ENCODE measurements at places on chromosomes 7 and 10.

GRCh38 chr10:33277135-33277536 is 57.3 kb downstream of the NRP1 start:
- peak; percentile 49 for DNase-seq

- DNase-seq = no peak
Observed at GRCh38 chr7:26958834-26959233, 94.4 kb upstream of the SKAP2 start.

DNA sequence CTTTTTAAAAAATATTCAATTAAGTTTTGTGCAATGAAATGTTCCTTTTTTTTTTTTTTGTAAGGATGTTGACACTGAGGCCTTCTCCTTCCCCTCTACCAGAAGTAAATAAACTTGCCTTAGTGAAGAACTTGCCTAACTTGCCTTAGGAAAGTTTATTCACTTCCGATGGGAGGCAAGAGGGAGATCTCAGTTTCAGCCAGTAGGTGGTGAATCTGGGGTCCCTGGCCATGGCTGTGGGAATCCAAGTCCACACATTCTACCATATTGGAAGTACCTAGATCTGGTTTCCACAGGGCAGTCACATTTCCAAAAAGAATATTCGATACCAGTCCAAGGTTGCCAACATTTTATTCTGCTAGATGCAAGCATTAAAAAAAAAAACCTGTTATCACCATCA is 270.9 kb downstream of the CCSER2 start:
- DNase-seq = no peak

- no peak for DNase-seq
Observed at GRCh38 chr7:34835901-34836600, 178.0 kb downstream of the NPSR1 start.

- no peak for DNase-seq
Observed at GRCh38 chr7:40641701-40642100, 506.9 kb downstream of the SUGCT start.

DNA sequence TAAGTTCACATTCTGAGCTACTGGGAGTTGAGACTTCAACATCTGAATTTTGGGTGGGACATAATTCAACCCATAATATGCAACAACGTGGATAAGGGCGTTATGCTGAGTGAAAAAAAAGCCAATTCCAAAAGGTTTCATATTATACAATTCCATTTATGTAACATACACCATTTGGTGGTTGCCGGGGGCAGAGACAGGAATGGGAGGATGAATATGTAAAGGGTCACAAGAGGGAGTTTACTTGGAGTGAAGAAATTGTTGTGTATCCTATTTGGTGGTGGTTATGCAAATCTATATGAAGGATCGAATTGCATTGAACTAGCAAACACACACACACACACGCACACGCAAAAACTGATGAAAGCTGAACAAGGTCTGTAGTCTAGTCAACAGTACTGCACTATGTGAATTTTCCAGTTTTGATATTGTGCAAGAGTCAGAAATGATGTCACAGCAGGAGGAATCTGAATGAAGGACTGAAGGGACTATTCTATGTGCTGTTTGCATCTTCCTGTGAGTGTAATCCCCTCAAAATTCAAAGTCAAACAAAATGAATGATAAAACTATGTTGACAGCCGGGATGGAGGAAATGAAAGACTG is 249.2 kb upstream of the HABP2 start:
- no peak for DNase-seq

- no peak for DNase-seq
Observed at GRCh38 chr7:133478591-133479135, 225.8 kb downstream of the EXOC4 start.

DNA sequence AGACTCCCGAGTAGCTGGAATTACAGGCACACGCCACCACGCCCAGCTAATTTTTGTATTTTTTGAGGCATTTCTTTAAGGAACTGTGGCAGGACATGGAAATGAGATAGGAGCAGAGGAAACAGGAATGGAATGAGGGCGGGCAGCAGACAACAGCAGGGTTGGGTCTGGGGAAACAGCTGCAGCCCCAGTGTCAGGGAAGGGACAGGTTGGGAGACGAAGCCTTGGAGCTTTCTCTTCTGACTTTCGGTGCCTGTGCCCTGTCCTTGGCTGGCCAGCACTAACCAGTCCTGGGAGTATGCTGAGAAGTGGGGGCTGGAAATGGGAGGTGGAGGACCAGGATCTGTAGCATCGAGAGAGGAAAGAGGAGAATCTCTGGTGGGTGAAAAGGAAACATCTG is 47.4 kb downstream of the ATOH7 start:
- DNase-seq = no peak

DNA sequence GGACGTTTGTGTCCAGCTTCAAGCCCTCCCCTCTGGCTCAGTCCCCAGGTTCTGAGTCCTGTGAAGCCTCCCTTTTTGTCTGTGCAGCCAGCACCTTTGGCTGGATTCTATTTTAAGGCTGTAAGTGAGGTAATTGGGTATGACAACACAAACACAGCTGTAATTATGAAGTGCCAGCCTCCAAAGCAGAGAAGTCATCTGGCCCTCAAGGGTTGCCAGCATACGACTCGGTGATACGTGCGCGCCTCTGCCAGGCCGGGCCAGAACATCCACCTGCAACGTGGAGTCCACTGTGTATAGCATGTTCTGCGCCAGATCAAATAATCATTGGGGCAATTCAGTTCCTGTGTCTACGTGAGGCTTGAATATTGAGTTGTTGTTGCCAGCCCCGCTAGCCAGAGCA is 6.7 kb upstream of the FAM180A start:
- DNase-seq = peak; percentile 63

DNA sequence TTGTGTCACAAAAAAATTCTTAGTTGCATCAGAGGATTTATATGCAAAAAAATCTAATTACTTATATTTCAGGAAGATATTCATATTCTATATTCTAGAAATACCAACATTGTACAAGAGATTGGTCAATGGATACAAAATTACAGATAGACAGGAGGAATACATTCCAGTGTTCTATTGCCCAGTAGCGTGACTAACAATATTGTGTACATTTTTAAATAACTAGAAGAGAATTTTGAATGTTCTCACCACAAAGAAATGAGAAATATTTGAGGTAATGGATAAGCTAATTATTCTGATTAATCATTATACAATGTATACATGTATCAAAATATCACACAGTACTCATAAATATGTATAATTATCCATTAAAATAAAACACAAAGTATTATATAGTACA is 253.3 kb downstream of the IPMK start:
- no peak for DNase-seq

- DNase-seq = no peak
Observed at GRCh38 chr10:58384095-58384494, 1.1 kb upstream of the TFAM start.

GRCh38 chr7:95322854-95323253 is 1.5 kb downstream of the PON1 start:
- no peak for DNase-seq

GRCh38 chr7:106358103-106358663 is 73.4 kb upstream of the NAMPT start:
- no peak for DNase-seq

Measured in gastrocnemius medialis (tissue), 4 donors.